ENCODE measurements at places on chromosomes 1 and 21. TPM values are rescaled to one million over a fixed set of nuclear protein-coding genes. Genes with fewer than 3 reads are reported as not detected.

DNA sequence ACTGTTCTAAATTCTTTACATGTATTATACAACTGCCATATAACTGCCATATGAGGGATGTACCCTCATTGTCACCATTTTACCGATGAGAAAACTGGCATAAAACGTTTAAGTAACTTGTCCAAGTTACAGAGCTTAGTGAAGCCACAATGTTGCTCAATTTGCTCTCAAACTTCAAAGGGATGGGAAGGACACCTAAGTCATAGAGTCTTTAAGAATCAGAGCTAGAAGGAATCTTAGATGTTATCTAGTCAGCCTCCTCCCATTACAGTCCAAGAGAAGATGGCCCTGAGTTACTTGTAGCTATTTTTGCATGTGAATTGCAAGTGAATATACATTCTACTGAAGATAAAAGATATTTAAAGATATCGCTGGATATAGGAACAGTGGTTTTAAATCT is 31.7 kb downstream of the SELL start:
- no peak for DNase-seq

ANKRD34A gene
- 3.3 TPM for total RNA-seq

DNA sequence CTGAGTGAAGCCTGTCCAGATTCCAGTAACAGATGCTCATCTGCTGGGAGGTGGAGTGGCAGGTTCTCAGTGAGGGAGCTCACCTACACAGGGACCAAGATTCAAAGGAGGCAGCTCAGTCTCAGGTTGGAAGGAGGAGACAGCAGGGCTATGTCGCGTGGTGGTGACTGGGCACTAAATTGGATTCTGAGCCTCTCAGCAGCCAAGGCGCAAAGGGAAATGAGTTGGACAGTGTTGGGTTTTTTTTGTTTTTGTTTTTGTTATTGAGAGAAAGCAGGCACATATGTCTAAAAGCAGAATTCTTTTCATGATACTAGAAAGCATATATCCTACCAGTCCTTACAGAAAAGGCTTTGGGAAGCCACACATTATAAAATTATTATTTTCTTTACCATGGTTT is 26.2 kb downstream of the UMODL1 start:
- DNase-seq, result no peak

DNA sequence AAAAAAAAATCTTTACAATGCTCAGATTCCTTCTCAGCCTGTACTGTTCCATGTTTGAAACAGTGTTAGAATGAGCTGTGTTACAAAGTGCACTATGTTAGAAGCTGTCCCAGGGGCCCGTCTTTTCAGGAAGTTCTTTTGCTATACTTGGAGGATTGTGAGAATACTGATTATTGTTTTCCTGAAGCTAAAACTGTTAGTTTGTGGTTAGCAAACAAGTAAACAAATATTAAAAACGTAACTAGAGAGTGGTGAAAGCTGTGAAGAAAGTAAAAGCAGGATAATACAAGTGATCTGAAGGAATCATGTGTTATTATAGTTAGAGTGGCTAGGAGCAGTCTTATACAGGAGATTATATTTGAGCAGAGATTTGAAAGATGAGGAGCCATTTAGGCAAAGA is 35.6 kb downstream of the CAMSAP2 start:
- no peak for DNase-seq

LCE1C gene
- not detected for total RNA-seq

- no peak for DNase-seq
Observed at GRCh38 chr1:43463479-43463878, 9.7 kb upstream of the HYI start.

GRCh38 chr1:27689423-27690173 is 17.6 kb upstream of the IFI6 start:
- DNase-seq, result no peak

- DNase-seq, result no peak
Observed at GRCh38 chr1:30571380-30571779, 152.0 kb downstream of the MATN1 start.

- DNase-seq, result no peak
Observed at GRCh38 chr1:14748151-14748550, 149.7 kb downstream of the KAZN start.

GRCh38 chr1:162025541-162025940 is 1.9 kb upstream of the OLFML2B start:
- DNase-seq, result no peak

CACNA1S gene
- 78.5 TPM for total RNA-seq

ATF3 gene
- total RNA-seq, result 7.1 TPM
